ENCODE measurements at places on chromosomes 12 and 14.

DNA sequence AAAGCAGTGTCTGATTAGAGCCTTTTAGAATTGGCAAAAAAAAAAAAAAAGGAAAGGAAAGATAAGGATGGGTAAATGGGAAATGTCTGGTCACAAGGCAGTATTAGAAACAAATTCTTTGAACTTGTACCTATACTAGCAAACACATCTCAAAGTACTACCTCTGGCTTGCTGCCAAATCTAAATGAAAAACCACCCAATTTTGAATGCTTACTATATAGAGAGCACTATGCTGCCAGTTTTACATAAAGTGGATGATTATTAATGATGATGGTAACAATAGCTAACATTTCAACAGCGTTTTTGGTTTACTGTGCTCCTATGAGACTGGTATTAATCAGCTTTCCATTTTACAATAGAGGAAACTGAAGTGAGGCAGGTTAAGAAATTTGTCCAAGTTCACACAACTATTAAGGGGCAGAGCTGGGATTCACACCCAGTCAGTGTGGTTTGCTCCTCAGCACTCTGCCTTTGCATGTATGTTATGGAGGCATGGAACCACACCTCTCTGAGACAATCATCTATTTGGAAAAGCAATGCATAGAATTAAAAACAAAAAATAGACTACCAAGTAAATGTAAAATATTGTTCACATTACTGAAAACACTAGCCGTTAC, 34.2 kb downstream of the ATP2B1 start:
- no peak for DNase-seq

DNA sequence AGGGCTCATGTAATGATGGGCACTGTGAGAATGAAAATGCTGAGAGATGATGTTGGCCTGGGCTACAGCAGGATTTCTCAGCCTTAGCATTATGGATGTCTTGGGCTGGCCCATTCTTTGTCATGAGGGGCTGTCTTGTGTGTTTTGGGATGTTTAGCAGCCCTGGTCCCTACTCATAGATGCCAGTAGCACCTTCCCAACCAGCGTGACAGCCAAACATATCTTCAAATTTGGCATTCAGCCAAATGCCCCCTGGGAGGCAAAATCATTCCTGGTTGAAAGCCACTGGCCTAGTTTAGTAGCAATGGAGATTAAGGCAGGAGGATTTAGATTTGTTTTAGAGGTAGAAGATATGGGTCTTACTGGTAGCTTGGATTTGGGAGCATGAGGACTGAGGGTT, 26.6 kb downstream of the UBE3B start:
- DNase-seq, result no peak

GRCh38 chr14:87799400-87799799, 193.6 kb downstream of the GALC start:
- no peak for DNase-seq

- DNase-seq, result no peak
Measured at GRCh38 chr14:30240685-30241084, 313.0 kb upstream of the PRKD1 start.

GRCh38 chr14:64114166-64114565, 180.0 kb downstream of the ESR2 start:
- no peak for DNase-seq

DNA sequence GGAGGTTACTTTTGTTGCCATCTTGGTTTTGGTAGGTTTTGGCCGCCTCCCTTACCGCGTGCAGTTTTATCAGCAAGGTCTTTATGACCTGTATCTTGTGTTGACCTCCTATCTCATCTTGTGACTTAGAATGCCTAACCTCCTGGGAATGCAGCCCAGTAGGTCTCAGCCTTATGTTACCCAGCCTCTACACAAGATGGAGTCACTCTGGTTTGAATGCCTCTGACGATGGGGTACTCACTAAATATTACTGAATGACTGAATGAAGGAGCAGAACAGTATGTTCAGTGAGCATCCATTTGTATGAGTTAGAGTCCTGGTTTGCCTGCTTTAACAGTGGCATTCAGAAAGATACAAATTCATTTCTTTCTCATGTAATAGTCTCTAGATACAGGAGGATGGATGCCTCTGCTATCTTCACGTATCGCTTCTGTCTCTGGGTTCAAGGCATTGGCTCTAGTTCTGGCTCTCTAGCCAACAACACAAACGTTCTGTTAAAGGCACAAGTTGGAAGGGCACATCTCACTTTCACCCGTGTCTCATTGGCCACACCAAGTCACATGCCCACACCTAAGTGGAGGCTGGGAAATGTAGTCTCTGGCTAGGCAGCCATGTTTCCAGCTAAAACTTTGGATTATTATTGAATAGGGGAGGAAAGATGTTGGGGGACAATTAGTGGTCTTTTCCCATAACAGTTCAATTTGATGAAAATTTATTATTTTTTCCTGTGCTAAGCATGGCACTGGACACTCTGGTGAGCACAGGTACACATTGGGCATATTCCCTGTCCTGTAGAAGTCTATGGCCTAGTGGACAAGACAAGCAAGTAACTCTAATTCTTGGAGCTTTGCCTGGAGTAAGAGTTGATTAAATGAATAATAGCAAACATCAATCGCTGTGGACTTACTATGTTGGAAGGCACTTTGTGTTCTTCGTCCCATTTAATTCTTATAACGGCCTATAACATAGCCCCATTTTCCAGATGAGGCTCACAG, 75.2 kb upstream of the RPH3A start:
- no peak for DNase-seq

GRCh38 chr12:57611827-57612710, 834 bp downstream of the ARHGEF25 start:
- DNase-seq, result no peak

- DNase-seq, result no peak
Measured at GRCh38 chr12:85662207-85662602, 174.0 kb downstream of the RASSF9 start.

GRCh38 chr14:42950363-42950762, 1343.7 kb downstream of the LRFN5 start:
- DNase-seq, result no peak

DNA sequence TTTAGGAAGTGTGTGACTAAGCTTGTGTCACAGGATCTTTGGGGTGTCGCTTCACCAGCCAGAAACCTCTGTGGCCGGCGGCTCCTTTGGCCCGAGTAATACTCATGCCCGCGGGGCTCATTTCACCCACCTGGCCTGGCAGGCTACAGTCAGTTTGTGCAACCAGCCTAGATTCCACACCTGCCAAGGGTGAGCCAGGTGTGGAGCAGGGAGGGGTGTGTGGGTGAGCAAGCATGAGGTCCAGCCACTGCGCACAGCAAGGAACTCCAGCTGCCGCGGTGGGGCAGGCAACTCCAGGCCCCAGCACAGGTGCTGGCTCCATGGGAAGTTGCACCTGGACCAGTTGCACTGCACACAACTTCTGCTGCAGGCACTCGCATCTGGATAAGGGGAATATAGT, 462.3 kb upstream of the LRFN5 start:
- DNase-seq, result no peak

- no peak for DNase-seq
Measured at GRCh38 chr12:47200446-47200845, 120.7 kb upstream of the AMIGO2 start.

GRCh38 chr14:35406506-35407305, 2.2 kb upstream of the NFKBIA start:
- no peak for DNase-seq

- no peak for DNase-seq
Measured at GRCh38 chr14:92690171-92691011, 58.0 kb downstream of the LGMN start.

Data from left renal pelvis (tissue), 4 donors.